ENCODE measurements at places on chromosomes 12 and 14. TPM values are rescaled to one million over a fixed set of nuclear protein-coding genes. Genes with fewer than 3 reads are reported as not detected.

GRCh38 chr12:99330216-99330615 lies 317.3 kb upstream of the GARIN6 start:
- DNase-seq: no peak

DNA sequence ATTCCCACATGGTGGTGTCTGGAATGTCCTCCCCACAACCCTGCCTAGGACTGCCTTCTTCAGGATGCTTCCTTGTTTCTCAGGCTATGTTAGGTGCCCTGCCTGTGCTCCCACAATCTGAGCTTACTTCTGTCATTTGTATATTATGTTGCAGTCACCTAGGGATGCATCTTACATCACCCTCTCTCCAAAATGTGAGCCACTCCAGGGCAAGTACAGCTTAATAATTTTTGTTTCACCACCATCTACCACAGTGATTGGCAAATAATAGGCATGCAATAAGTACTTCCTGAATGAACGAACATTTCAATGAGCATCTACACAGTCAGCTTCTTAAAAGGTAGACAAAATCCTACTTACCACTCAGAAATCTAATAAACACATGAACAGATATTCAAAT lies 37.6 kb downstream of the ZFYVE26 start:
- DNase-seq: no peak

- no peak for DNase-seq
Measured at GRCh38 chr14:68938271-68939150, 40.6 kb downstream of the ACTN1 start.

DNA sequence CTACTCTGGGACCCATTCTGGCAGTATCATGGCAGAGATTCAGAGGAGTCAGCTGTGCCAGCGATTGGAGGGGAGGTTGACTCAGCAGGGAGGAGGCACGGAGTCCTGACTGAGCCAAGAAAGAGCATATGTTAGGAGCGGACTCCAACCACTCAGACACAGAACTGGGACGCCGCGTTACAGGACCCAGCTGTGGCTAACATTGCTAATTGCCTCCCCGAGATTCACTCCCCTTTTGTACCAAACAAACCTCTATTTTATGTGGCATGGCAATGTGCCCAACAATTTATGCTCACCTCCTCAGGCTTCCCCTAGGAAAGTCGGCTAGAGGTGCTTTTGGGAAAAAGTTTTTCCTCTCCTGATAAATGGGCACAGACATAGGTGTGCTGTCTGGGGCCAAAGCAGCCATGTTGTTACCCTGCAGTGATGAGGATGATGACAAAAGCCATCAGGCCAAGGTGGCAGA lies 15.2 kb upstream of the CLIP1 start:
- peak; percentile 30 for DNase-seq

DNA sequence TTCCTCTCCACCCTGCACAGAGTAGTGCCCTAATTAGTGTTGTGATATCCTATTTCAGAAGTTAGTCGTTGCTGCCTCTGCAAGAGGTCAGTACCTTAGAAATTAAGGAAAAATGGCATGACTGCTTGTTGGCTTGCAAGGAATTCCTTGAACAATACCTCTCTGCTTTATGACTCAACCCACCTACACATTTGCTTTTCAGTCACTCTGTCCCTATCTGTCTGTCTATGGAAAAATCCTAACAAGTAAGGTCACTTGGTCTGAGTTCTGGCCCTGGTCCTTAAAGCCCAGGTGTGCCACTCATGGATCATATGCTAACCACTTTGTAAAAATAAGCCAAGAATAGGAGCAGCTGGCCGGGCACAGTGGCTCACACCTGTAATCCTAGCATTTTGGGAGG lies 116.4 kb upstream of the ATF1 start:
- DNase-seq: no peak

- DNase-seq: no peak
Measured at GRCh38 chr12:121955258-121956237, 37.2 kb downstream of the CFAP251 start.

The THAP2 gene
- 3.8 TPM for total RNA-seq

- no peak for DNase-seq
Measured at GRCh38 chr12:108784270-108784669, 53.0 kb upstream of the CORO1C start.

DNA sequence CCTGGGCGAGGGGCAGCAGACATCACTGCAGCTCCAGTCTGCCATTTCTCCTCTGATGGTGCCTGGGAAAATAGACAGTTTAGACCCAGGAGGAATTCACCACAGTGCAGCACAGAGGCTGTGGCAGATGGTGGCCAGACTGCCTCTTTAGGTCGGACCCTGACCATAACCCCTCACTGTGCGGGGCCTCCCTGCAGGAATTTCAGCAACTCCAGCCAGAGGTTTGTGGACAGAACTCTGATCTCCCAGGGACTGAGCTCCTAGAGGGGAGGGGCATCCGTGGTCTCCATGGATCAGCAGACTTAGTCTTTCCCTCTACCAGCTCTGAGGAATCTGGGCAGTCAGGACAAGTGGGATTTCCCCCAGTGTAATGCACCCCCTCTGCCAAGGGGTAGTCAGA lies 106.5 kb downstream of the ZC3H14 start:
- DNase-seq: no peak

The KCNJ8 gene
- total RNA-seq: 8.5 TPM

- DNase-seq: no peak
Measured at GRCh38 chr12:49041036-49041880, 19.3 kb downstream of the KMT2D start.

The GARIN6 gene
- total RNA-seq: not detected

DNA sequence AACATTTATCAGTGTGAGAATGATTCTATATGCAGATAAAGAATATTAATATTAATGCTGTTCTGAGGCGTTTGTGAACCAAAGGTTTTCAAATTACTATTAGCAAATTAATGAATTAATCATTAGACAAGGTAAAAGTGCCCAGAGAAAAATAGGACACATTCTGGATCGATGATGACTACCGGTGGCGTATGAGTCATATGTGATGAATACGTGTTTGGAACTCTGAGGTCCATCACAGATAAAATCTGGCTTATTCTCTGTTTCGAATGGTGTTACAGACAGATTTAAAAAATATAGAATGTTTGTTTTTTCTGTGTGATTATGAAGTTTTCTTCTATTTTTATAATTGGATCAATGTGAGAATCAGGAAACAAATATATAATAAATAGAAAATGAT lies 79.2 kb upstream of the RTL1 start:
- DNase-seq: peak; percentile 27

The OTOGL gene
- 0.08 TPM for total RNA-seq

- peak; percentile 33 for DNase-seq
Measured at GRCh38 chr12:78385541-78385940, 479.0 kb upstream of the SYT1 start.

The CELA1 gene
- total RNA-seq: not detected

The CLEC4D gene
- total RNA-seq: not detected

GRCh38 chr12:100951756-100952155 lies 157.2 kb downstream of the ANO4 start:
- no peak for DNase-seq

The GPRC5A gene
- total RNA-seq: 302 TPM

DNA sequence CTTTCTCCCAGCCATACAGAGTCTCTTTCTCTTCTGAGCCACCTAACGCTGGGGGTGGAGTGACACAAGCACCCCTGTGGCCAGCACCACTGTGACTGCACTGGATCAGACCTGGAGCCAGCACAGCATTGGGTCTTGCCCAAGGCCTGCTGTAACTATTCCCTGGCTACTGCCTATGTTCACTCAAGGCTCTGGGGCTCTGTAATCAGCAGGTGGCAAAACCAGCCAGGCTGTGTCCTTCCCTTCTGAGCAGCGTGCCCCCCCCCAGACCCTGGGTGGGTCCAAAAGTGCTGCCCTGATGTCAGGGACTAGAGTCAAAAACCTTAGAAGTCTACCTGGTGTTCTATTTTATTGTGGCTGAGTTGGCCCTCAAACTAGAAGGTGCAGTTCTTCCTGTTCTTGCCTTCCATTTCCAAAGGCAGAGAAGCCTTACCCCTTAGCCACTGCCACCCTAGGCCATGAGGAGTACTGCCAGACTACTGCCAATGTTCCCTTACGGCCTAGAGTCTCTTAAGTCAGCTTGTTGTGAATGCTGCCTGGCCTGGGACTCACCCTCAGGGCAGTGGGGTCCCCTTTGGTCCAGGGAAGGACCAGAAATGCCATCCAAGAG lies 49.9 kb downstream of the PELI2 start:
- DNase-seq: no peak
